Upper lobe of right lung (tissue), 1 donor: ENCODE measurements at places on chromosomes 11 and 22. TPM values are rescaled to one million over a fixed set of nuclear protein-coding genes. Genes with fewer than 3 reads are reported as not detected.

DNA sequence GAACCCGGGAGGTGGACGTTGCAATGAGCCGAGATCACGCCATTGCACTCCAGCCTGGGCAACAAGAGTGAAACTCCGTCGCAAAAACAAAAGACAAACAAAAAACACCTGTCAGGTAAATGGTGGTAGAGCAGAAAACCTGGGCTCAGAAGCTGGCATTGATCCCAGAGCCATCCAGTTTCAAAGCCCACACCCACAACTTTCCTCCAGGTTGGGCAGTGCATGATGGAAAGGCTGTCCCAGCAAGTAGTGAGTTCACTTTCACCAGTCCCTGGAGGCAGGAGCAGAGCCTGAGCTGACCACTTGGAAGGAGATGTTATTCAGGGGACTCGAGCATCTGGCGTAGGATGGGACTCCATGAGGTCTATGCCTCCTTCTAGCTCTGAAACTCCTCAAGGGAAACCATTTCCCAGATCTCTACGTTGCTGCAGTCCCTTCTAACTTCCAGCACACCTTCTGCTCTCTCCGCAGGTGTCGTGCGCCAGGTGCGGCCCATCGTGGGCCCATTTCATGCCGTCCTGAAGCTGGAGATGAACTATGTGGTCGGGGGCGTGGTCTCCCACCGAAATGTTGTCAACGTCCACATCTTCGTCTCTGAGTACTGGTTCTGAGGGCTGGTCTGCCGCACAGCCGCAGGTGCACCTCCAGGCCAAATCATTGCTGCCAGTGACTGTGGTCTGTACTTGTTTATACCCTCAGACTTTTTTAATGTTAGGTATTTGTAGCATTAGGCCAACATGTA, 71.6 kb upstream of the ATXN10 start:
- H3K4me1 ChIP-seq: peaks cover 7% of the 10 kb centered on the region
- H3K27me3 ChIP-seq: no peaks in the 10 kb centered on the region
- H3K27ac ChIP-seq: no peak overlapping the region
- DNase-seq: peak; percentile 42
- H3K4me3 ChIP-seq: no peak overlapping the region
- no peaks in the 10 kb centered on the region for H3K36me3 ChIP-seq

DNA sequence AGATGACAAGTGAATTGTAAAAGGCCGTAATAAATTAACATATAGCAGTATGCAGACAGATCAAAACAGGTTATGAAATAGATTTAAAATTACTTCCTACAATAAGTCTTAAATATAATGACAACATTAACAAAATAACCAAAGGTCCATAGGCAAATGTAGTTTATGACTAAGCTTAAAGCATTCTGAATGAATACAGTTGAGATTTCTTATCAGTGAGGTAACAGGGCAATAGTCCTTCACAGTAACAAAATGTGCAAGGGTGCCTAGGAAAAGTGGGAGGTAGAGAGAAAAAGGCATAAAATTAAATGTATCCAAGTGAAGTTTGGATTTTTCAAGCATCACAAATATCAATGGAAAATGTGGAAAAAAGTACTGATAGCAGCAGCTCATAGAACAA, 20.9 kb upstream of the P4HA3 start:
- no peaks in the 10 kb centered on the region for H3K4me1 ChIP-seq
- H3K27me3 ChIP-seq: no peaks in the 10 kb centered on the region
- no peaks in the 10 kb centered on the region for H3K36me3 ChIP-seq
- no peak overlapping the region for H3K27ac ChIP-seq
- no peak overlapping the region for H3K4me3 ChIP-seq

GRCh38 chr22:30290342-30291057, 1.2 kb upstream of the CASTOR1 start:
- H3K4me3 ChIP-seq: peak overlapping the region; percentile 97
- peak overlapping the region; percentile 92 for H3K27ac ChIP-seq
- H3K4me1 ChIP-seq: peaks cover 36% of the 10 kb centered on the region
- H3K36me3 ChIP-seq: peaks cover 39% of the 10 kb centered on the region
- no peaks in the 10 kb centered on the region for H3K27me3 ChIP-seq

GRCh38 chr22:22914726-22915669, 27.4 kb downstream of the IGLL5 start:
- H3K4me3 ChIP-seq: no peak overlapping the region
- no peak overlapping the region for H3K27ac ChIP-seq
- DNase-seq: no peak
- peaks cover 9% of the 10 kb centered on the region for H3K27me3 ChIP-seq
- no peaks in the 10 kb centered on the region for H3K4me1 ChIP-seq
- no peaks in the 10 kb centered on the region for H3K36me3 ChIP-seq

- H3K36me3 ChIP-seq: no peaks in the 10 kb centered on the region
- no peak overlapping the region for H3K4me3 ChIP-seq
- DNase-seq: no peak
- H3K27me3 ChIP-seq: no peaks in the 10 kb centered on the region
- H3K4me1 ChIP-seq: no peaks in the 10 kb centered on the region
These were observed 25.0 kb upstream of the SYN3 start for GRCh38 chr22:33083212-33083611.

DNA sequence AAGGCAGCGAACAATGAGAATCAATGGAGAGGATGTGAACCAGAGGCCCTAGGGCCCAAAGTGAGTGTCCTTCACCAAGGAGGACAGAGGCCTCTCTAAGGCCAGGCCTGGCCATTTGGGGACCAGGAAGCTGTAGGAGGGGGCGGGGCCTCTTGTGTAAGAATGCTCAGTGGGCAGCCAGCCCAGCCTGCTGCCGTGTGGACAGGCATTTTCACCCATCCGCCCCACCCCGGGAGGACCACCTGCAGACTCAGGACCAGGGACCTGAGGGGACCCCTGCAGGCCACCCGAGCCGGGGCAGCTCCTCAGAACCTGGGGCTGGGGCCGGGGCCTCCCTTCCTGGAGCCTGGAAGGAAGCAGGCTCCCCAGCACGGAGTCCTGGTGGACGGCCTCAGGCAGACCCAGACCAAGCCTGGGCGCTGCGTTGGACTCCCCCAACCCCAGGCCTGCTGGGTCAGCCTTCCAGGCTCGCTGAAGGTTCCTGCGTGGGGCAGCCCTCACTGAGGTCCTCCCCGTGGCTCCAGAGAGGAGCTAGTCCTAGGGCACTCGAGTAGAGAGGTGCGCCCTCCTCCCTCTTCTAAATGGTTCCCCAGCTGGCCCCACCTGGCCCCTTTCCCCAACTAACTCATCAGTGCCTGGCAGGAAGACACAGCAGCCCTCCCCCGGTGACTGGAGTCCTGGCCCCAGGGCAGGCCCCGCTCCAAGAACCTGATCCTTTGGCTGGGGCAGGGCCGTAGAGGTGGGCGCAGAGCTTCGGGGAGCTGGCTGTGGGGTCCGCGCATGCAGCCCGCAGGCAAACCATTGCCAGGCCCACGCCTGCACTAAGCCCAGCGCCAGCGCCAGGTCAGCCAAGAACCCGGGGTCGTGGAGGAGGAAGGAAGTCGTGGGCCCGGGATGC, 1.5 kb upstream of the TRABD start:
- H3K36me3 ChIP-seq: no peaks in the 10 kb centered on the region
- H3K27me3 ChIP-seq: no peaks in the 10 kb centered on the region
- peak; percentile 89 for DNase-seq
- peak overlapping the region; percentile 62 for H3K4me3 ChIP-seq
- peaks cover 35% of the 10 kb centered on the region for H3K4me1 ChIP-seq

GRCh38 chr22:22770280-22770871, 117.2 kb upstream of the IGLL5 start:
- no peak for DNase-seq
- peaks cover 5% of the 10 kb centered on the region for H3K27me3 ChIP-seq
- H3K4me1 ChIP-seq: no peaks in the 10 kb centered on the region
- H3K4me3 ChIP-seq: no peak overlapping the region

DNA sequence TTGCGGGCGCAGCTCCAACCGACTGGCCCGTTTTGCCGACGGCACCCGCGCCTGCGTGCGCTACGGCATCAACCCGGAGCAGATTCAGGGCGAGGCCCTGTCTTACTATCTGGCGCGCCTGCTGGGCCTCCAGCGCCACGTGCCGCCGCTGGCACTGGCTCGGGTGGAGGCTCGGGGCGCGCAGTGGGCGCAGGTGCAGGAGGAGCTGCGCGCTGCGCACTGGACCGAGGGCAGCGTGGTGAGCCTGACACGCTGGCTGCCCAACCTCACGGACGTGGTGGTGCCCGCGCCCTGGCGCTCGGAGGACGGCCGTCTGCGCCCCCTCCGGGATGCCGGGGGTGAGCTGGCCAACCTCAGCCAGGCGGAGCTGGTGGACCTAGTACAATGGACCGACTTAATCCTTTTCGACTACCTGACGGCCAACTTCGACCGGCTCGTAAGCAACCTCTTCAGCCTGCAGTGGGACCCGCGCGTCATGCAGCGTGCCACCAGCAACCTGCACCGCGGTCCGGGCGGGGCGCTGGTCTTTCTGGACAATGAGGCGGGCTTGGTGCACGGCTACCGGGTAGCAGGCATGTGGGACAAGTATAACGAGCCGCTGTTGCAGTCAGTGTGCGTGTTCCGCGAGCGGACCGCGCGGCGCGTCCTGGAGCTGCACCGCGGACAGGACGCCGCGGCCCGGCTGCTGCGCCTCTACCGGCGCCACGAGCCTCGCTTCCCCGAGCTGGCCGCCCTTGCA, 1.0 kb downstream of the FJX1 start:
- DNase-seq: peak; percentile 66
- H3K4me3 ChIP-seq: peak overlapping the region; percentile 59
- no peak overlapping the region for H3K27ac ChIP-seq
- H3K27me3 ChIP-seq: peaks cover 40% of the 10 kb centered on the region
- no peaks in the 10 kb centered on the region for H3K36me3 ChIP-seq

GRCh38 chr11:64067230-64067993, 31.7 kb downstream of the FLRT1 start:
- H3K27ac ChIP-seq: no peak overlapping the region
- H3K27me3 ChIP-seq: peaks cover 10% of the 10 kb centered on the region
- H3K36me3 ChIP-seq: no peaks in the 10 kb centered on the region

Gene NFRKB
- 22.3 TPM for total RNA-seq

Gene PLEKHA7
- total RNA-seq: 43.6 TPM

Gene ACTN3
- not detected for total RNA-seq

Gene APOBEC3B
- 0.52 TPM for total RNA-seq

Gene HEPACAM
- total RNA-seq: 0.14 TPM

Gene GAL3ST1
- total RNA-seq: 2.5 TPM

Gene OR52I1
- not detected for total RNA-seq
